ENCODE measurements at places on chromosomes 2 and 18.

GRCh38 chr18:56541793-56542192 is 96.6 kb downstream of the TXNL1 start:
- no peak for DNase-seq

DNA sequence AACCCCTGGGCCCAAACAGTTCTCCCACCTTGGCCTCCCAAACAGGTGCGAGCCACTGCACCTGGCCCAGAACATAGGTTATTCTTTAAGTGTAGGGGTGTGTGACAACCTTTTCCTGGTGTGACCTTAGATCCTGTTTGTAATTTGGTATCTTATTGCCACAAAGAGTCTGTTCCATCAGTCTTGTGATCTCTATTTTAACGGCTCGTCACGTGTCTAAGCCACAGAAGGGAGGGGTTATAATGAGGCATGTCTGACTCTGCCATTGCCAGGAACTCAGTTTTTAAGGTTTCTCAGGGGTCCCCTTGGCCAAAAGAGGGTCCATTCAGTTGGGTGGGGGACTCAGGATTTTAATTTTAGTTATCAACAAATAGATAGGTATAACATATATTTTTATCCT is 4.4 kb upstream of the ALS2 start:
- DNase-seq: no peak

- DNase-seq: no peak
These were observed 570.8 kb upstream of the CRIM1 start for GRCh38 chr2:35784777-35785176.

DNA sequence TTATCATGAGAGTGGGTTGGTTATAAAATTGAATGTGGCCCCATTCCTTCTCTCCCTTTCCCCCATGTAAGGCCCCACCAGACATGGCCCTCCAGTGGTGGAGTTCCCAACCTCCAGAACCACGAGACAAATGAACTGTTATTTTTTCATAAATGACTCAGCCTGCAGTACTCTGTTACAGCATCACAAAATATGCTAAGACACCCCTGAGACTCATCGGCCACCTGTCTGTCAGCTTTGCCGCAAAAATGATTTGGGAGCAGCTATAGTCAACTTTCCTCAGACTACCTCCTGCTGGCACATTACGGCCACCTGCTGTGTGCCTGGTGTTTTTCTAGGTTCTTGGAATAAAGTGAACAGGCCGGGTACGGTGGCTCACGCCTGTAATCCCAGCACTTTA is 21.4 kb upstream of the C1QL2 start:
- DNase-seq: no peak

Data from KG1 (cell line).